ENCODE measurements at places on chromosomes 16 and 17.

DNA sequence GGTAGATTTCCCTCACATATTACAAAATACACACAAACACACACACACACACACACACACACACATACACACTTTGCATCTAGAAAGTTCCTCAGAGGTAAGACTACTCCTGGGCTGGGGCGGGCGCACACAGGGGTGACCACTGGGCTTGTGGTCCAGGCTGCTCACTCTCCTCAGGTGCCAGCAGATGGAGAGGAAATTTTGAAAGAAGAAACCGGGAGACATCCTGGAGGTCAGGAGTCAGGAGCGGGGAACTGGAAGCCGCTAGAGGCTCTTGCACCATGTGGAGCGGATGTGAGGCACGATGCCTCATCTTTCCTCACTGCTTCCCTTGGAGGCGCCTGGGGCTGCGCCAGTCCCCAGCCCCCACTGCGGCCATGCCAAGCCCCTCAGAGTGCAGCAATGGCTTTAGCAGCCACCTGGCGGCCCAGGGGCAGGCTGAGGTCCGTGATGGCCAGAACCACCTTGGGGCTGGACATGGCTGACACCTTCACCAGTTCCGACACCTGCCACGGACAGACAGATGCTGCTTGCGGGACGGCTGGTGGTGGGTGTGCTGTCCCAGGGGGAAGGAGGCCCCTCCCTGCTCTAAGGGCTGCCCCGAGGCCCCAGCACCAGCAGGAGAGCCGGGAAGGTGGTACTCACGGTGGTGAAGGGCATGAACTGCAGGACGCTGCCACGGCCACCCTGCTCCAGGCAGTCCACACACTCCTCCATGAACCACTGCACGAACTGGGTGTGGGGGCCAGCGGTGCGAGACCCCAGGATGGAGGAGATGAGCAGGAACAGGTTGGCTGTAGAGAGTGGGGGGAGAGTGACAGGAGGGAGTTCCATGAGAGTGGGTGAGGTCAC is 4.1 kb downstream of the CSF3 start:
- peak; percentile 47 for DNase-seq

- no peak for DNase-seq
These were observed 105.5 kb downstream of the KPNA2 start for GRCh38 chr17:68141050-68141449.

- no peak for DNase-seq
These were observed 24.7 kb upstream of the KRT20 start for GRCh38 chr17:40909755-40910154.

DNA sequence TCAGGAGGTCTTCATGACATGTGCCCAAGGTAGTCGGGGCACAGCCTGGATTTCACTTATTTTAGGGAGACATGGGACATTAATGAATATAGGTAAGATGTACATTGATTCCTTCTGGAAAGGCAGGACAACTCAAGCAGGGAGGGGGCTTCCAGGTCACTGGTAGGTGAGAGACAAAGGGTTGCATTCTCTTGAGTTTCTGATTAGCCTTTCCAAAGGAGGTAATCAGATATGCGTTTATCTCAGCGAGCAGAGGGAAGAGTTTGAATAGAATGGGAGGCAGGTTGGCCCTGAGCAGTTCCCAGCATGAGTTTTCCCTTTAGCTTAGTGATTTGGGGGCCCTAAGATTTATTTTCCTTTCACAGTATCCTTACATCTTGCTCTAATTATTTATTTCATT is 443.8 kb upstream of the EEF2KMT start:
- DNase-seq, result no peak

GRCh38 chr16:63806794-63807506 is 1314.9 kb downstream of the CDH11 start:
- DNase-seq, result no peak

DNA sequence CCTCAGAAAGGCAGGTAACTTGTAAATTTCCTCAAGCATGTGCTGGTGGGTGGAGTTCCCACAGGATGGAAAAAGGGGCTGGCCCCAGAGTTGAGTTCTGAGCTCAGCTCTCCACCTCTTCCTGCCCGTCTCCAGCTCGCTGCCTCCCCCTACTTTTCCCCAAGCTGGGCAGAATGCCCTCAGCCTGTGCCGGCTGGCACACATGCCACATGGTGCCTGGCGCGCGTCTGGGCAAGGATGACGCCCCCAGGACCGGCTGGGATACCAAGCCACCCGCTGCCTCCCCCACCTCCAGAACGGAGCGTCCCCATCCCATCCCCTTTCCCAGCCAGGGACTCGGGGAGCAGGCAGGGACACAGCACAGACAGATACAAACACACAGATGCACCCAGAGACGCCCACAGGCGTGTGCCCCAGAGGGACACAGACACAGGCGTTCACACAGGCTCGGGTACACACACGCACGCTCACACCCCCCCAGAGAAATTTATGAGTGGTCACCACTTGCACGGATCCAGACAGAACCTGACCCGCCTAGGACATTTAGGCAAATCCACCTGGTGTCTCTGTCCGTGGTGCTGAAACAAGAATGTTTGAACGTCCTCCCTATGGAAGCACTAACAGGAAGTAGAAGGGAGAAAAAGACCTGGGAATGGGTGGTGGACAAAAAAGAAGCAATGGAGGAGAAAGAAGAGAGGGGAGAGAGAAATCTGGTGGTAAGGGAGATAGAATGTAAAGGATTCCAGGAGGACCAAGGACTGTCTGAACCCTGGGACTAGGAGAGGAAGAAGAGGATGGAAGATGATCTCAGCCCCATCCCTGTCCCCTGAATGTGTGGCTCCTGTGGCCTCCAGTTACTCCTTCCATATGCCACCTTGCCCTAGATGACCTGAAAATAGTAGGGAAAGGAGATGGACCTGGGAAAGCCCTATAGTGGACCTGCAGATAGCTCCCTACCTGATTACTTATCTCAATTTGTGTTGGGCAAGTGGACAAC is 15.5 kb downstream of the NEUROD2 start:
- no peak for DNase-seq

DNA sequence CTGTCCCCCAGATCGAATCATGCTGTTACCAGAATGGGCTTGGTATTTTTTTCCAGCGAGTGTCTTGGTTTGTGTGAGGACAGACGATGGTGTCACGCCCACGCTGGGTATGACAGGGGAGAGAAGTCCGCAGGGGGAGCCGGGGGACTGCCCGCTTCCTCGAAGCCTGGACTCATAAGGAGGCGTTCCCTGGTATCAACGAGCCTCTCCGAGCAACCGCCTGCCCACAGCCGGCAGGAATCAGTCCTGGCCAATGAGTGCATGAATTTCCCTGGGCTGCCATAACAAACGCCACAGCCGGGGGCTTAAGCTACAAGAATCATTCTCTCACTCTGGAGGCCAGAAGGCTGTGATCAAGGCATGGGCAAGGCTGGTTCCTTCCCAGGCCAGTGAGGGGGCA is 26.1 kb upstream of the JPH3 start:
- no peak for DNase-seq

DNA sequence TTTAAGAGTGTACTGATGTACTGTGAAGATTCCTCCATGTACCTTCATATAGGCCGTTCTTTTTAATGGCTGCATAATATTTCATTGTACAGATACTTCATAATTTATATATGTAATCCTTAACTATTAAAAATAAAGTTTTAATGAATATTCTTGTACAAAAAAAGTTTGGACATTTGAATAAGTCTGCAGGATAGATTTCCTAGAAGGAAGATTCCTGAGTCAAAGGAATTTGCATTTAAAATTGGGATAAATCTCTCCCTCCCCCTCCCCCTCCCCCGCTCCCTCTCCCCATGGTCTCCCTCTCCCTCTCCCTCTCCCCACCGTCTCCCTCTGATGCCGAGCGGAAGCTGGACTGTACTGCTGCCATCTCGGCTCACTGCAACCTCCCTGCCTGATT is 15.6 kb upstream of the SLC13A2 start:
- no peak for DNase-seq

GRCh38 chr17:50047083-50047482 is 8.8 kb upstream of the ITGA3 start:
- DNase-seq, result no peak

DNA sequence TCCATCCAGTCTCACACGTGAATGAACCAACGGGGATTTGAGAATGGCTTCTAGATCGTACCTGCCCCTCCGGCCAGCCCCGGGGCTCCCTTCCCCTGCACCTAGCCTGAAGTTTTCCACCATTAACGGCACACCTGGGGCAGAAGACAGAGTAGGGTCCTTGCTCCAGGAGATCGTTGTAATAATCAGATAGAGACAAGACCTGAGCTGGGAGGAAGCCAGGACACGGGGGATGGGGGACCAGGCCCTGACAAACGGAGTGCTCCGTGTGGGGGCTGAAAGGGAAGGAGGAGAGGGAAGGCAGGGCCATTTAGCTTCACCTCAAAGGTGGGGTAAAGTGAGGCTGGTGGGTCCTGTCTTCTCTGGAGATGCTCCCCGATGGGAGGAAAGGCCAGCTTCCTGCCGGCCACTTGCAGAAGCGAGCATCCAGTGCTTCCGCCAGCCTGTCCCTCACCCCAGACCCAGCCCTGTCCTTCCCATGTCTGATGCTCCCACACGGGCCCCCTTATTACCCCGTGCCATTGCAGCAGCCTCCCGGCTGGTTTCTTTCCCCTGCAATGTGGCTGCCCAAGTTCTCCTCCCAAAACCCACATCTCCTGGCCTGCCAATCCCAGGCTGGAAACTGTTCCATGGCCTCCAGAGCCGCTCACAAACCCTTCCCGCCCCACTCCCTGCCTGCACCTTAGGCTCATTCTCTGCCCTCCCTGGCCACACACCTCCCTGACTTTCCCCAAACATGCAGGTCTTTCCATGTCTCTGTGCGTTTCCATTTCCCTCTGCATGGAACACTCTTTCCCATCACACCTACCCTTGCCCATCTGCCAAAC is 79.3 kb downstream of the MRC2 start:
- DNase-seq, result peak; percentile 35

GRCh38 chr16:27364493-27365141 is 37.4 kb upstream of the IL21R start:
- DNase-seq, result no peak

GRCh38 chr16:68252383-68252782 is 7.2 kb downstream of the PLA2G15 start:
- DNase-seq, result no peak

DNA sequence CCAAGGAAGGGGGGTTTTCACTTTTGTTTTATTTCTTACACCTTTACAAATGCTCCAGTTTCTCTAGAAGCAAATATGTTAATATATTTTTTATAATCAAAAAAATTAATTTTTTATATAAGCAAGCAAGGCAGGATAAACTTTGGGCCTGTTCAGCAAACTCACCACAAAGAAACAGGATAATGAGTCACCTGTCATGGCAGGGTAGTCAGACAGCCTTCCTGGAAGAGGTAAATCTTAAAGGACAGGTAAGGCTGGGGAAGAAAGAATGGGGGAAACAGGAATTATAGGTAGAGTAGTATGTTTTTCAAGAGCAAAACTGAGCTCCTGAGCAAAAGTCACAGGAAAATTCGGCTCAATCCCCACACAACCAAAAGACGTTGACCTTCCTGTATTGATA is 186.3 kb upstream of the SOX9 start:
- no peak for DNase-seq

DNA sequence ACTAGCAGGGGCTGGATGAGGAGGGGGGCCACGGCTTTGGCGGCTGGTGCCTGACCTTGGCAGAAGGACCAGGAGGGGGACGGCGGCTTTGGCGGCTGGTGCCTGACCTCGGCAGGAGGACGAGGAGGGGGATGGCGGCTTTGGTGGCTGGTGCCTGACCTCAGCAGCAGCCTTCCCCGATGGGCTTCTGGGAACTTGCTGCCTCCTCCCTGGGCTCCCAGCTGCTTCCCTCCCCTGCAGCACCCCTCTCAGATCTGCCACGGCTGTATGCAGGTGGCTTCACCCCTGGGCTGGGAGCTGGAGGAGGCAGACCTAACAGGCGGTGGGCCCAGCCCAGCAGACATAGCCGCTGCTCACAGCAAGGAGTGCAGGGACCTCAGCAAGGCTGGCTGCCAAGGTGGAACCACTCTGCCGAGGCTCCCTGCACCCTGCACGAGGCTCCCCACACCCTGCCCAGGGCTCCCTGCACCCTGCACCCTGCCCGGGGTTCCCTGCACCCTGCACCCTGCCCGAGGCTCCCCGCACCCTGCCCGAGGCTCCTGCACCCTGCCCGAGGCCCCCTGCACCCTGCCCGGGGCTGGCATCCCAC is 38.4 kb upstream of the CBFA2T3 start:
- DNase-seq, result peak; percentile 16

- DNase-seq, result no peak
These were observed 66.1 kb upstream of the DNAH17 start for GRCh38 chr17:78643326-78643725.

DNA sequence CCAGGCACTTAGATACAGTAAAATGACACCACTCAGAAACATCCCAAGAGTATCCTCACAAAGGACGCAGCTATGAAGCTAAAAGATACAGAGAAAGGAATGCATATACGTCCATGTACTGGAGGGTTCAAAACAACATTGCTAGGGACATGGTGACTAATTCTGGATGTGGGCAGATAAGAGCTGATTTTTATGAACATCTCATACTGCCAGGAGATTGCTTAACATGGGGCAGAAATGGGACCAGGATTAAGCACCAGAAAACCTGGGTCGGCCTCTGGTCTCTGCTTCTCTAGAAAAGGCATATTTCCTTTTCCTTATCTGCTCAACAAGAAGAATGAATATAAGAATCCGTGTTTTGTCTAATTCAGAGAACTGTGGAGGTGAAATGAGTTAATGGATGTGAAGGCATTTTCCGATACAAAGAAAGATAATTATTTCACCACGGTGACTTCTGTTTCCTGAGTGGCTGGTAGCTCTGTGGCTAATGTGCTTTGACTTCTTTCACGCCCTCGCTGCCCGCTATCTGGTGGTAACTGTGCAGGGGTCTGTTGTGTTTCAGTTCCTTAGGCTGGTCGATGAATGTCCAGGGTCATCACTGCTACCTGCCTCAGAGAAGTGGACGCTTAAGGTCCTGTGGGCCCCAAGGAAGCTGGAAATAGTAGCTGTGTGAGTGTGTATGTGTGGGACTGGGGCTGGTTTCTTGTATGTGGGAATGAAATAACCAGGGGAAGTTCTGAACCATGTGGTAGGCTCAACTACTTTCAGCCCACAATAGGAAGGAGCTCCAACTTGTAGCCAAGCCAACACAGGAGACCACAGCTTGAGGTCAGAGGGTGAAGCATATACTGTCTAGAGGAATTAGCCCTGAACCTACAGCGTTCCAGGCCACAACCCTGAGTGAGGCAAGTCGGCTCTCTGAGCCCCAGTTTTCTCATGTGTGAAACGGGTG is 15.8 kb upstream of the CCL5 start:
- no peak for DNase-seq

- peak; percentile 44 for DNase-seq
These were observed 16.0 kb upstream of the RASD1 start for GRCh38 chr17:17511881-17512858.

DNA sequence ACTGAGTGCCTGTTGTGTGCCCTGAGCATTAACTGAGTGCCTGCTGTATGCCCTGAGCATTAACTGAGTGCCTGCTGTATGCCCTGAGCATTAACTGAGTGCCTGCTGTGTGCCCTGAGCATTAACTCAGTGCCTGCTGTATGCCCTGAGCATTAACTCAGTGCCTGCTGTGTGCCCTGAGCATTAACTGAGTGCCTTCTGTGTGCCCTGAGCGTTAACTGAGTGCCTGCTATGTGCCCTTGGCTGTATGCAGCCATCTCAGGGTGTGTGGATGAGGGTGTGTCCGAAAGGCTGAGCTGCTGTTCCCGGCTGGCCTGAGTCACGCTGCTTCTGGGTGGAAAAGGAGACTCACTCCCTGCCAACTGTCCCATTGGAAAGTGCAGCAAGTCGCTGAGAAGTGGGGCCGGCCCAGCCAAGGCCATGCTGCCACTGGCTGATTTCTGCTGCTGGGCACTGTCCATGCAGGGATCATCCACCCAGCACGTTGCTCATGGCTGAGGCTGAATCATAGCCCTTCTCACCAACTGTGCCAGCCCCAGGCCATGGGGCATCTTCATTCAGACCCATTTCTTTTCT is 113.8 kb downstream of the OR1D5 start:
- peak; percentile 61 for DNase-seq

GRCh38 chr16:58828901-58829545 is 94.9 kb upstream of the GOT2 start:
- no peak for DNase-seq

Measured in Right ventricle myocardium superior (tissue), 1 donor.